T47D (cell line): ENCODE measurements at places on chromosomes 3 and 15.

DNA sequence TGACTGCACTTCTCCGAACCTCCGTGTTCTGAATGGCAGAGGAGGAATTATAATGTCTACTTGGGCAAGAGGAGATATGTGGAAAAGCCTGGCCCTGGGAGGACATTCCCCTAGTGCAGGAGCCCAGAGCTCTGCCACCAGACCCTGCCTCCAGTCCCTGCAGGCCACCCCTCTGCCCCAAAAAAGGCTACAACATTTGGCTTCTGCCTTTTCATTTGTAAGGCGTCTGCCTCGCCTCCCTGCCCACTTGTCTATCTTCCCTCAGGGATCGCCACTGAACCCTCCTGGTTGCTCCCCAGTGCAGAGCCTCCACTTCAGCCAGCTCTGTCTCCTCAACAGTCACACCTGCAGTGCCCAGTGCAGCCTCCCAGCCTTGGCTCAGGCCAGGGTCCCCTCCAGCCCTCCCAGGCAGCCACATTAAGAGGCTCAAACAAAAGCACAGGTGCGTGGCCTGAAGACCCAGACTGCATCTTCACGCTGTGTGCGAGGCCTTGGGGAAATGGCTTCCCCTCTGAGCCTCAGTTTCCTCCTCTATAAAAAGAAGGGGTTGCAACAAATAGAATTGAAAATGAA is 125.9 kb upstream of the SMAD3 start:
- no peak for DNase-seq

DNA sequence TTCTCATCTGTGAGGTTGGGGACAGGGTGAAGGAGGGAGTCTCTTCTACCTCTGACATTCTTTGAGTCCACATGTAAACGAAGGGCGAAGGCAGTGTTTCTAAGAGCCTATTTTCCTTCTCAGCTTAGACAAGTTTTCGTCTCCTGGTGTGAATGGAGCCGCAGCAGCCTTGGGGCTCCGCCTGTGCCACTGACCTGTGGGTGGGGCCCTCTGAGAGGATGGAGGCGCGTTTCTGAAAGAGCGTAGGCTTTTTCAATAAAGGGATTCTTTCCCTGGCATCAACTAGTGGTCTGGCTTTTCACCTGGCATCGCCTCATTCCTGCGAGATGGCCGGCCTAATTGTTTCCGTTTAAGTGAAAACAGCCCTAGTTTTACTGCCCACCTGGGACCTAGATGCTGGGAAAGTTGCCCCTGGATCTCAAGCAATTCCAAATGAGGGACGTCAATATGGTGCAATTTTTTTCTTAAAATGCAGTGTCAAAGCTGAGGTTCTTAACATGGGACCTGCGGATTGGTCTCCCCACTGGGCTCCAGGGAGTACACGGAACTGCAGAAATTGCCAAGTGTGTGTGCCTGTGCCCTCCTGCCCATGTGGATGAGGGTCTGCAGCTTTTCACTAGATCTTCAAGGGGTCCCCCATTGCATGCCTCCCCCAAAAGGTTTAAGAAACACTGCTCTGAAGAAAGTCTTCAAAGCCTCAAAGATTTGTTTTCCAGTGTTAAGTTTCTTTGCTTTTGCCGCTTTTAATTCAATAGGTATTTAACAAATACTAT is 958 bp downstream of the GLDN start:
- DNase-seq = no peak

DNA sequence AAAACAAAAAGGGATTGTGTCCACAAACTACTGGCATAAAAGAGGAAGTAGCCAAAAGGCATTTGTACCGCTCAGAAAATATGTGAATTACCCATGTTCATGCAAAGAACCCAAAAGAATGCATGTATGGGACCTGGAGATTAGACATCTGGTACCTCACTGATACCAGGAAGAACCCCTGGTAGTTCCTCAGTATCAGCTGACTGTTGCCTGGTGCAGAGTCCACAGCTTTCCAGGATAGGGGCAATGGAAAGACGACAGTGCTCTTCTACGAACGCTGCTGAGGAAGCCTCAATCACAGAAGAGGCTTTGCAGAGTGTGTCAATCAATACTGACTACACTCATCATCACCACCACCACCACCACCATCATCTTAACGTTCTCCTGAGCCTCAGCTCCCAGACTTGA is 63.3 kb downstream of the ATP8B4 start:
- no peak for DNase-seq

DNA sequence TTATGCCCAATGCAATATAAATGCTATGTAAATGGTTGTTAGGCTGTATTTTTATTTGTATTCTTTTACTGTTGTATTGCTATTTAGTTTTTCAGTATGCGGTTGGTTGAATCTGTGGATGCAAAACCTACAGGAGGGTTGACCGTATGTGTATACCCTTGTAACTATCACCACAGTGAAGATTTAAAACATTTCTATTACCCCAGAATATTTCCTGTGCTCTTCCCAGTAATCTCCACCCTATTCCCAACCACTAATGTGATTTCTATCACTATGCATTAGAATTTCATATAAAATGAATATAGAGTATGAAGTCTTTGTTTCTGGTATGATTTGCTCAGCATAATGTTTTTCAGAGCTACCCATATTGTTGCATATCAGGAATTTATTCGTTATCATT is 705.0 kb downstream of the MECOM start:
- no peak for DNase-seq

DNA sequence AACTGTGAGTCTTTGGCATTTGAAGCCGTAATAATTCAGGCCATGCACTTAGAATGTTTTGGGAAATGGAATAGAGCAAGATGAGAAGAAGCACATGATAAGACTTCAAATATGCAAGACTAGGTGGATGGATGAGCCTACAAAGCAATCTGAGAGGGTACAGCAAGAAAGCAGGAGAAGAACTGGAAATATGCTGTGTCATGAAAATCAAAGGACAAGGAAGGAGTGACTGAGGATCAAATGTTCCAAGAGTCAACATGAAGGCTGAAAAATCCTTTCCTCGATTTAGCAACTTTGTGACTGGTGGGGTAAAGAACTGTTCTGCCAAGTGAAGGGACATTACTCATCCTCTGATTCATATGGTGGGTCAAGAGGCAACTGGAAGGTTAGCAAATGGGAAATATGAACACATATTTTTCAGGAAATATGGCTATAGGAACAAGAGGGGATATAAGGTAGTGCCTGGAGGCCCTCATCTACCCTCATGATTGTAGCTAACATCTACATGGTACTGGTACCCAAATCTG is 803.7 kb upstream of the ARRDC4 start:
- DNase-seq = no peak

DNA sequence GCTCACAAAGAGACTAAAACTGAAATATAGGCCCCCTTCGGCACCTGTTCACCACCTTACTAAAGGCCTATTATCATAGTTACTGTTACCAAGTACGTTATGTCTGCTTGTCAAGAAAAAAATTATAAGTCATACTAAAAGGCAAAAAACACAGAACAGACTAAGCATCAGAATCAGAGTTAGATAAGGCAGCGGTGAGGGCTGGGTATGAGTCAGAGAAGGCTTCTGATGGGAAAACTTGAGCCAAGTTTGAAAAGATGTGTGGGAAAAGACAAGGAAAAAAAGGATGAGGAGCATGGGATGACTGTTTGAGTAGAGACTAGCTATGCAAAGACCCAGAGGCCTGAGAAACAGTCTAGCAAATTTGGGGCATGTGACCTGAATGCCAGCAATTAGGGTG is 387.2 kb upstream of the SGO1 start:
- DNase-seq = no peak

DNA sequence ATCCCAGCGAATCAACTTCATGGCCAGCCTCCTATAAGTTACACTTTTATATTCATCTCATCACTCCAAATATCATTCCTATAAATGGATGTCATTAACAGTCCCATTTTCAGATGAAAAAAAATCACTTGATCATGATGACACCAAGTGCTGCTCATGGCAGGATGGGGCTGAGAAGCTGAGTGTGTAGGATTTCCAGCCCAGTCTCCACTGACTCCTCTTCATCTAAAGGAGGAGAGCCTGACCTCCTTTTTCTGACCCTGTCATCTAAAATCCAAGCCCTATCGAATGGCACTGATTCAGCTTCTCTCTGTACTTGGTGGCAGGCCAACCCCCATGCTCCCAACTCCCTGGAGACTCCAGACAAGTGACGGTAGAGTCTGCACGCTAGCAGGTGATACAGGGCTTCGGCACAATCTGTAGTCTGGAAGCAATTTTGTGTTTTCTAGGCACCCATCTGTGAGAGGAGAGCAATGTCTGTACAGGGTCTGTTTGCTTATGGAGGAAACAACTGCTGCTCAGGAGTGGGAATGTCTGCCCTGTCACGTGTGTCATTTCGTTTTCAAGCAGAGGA is 103.2 kb downstream of the EPHB1 start:
- no peak for DNase-seq

- no peak for DNase-seq
These were observed 44.6 kb downstream of the SH3BP5 start for GRCh38 chr3:15287565-15288330.

- DNase-seq = no peak
These were observed 27.3 kb upstream of the PARL start for GRCh38 chr3:183911763-183912506.

DNA sequence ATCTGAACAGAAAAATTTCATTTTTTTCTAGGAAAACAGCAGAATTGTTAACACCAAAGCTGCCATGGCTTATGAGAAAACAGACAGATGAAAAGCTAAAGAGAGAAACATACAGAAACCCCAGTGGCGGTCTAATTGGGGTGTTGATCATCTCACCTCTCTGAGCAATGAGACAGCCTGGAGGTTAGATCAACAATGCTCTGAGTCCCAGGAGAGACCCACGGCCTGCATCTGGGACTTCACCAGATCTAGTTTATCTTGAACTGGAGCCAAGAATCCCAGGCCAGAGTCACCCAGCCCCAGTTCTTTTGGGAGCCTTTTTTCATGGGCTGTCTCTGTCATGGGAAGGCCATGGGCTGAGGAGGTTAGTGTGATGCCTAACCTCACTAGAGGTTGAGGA is 3.5 kb upstream of the GALNT15 start:
- no peak for DNase-seq

- no peak for DNase-seq
These were observed 181.1 kb downstream of the ITPR1 start for GRCh38 chr3:4674216-4674615.

DNA sequence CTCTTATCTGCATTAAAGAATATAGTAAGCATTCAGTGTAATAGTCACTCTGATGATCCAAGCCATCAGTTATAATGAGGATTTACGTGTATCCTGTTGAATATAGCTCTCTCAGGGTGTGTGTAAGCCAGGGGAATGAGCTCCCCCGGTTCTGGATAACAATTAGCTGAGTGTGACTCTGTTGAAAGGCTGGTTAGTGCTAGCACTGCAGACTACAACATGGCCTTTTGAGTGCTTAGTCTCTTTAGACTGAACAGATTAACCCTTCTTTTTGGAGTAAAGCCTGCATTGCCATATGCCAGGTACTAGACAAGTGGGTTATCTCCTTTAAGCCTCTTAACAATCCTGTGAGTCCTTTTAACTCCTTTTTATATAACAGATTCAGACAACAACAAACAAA is 119.5 kb downstream of the TMEM108 start:
- DNase-seq = no peak

DNA sequence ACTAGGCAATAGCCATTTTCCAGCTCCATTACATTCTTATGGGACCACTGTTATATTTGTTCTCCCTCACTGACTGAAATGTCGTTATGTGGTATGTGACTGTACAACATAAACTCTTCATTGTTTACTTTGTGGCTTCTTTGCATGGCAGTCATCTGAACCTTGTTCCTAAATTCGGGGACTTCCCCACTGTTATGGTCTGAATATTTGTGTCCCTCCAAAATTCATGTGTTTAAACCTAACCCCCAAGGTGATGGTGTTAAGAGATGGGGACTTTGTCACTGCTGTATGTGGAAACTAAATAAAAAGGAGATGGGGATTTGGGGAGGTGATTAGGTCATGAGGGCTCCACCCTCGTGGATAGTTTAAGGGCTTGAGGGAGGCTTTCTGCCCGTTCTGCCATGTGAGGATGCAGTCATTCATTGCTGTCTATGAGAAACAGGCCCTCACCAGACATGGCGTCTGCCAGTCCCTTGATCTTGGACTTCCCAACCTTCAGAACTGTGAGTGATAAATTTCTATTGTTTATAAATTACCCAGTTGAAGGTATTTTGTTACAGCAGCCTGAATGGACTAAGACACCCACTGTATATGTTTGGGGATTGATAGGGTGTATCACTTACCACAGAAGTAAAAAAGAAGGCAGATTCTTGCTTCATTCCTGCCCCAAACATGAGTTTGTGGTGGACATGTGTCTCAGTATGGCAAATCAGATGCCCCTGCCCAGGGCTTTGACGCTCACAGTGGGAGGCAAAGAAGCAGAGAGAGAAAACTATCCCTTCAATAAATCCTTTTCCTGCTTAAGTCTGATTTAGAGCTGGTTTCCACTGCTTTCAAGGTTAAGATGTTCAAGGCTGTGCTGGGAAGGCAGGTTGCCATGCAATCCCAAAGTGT is 138.0 kb upstream of the UBE2E1 start:
- DNase-seq = no peak

DNA sequence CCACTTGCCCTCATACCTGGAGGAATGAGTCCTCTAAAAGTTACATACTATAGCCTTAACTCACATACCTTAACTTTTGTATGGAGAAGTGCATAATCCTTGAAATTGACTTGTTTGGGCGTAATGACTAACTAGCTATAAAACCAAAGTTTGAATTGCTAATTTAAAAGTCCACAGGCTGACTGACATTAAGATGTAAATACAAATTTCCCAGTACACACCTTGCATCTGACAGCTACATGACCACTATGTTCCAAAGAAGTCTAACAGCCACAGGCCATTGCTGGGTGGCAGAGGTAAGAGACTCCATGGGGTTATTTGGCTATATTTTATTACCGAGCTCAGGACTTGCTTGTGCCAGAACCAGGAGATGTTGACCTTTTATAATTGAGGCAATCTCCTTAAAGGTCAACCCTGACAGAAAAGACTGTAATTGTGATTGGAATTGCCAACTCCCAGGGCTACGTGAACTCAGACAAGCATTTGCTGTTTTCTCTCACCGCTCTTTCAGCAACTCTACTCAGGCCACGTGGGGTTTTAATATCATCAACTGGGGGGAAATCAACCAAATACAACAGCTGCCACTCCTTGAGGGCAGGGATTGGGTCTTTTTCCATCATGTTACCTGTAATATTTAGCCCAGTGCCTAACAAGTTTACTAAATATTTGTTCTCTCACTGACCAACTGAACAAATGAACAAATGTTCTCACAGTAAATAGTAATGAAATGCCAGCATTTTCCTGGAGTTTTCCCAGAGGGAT is 139.9 kb downstream of the SEMA6D start:
- no peak for DNase-seq

- DNase-seq = no peak
These were observed 68.6 kb upstream of the ONECUT1 start for GRCh38 chr15:52858782-52859176.

DNA sequence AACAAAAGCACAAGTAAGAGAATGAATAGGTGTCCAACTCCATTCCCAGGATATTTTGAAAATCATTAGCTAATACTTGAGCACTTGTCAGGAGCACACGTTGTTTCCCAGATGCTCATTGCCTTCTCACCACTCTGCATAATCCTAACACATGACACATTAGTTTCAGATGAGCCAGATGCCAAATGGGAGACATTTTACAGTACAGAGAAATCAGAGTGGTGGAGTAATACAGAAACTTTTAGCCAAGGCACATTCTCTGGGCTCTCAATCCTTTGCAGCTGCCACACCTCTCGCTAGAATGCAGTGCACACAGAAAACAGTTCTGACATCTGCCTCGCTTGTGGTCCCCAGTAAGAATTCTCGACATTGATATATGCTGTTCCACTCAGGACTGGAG is 76.6 kb downstream of the P3H2 start:
- DNase-seq = no peak
